ENCODE measurements at places on chromosomes 7 and 10.

- no peak for DNase-seq
Measured at GRCh38 chr10:35335133-35336083, 901 bp upstream of the CCNY start.

DNA sequence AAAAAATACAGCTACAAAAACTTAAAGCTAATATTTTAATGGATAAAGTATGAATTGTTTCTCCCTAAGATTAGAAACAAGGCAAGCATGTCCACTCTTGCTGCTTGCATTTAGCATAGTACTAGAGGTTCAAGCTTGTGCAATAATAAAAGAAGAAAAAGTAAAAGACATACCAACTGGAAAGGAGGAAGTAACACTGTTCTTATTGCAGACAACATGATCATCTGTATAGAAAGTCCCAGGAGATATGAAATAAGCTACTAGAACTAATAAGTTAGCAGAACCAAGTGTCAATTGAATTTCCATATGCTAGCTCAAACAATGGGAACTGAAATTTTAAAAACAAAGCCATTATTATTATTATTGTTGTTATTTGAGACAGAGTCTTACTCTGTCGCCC, 20.0 kb upstream of the RABGEF1 start:
- DNase-seq, result no peak

DNA sequence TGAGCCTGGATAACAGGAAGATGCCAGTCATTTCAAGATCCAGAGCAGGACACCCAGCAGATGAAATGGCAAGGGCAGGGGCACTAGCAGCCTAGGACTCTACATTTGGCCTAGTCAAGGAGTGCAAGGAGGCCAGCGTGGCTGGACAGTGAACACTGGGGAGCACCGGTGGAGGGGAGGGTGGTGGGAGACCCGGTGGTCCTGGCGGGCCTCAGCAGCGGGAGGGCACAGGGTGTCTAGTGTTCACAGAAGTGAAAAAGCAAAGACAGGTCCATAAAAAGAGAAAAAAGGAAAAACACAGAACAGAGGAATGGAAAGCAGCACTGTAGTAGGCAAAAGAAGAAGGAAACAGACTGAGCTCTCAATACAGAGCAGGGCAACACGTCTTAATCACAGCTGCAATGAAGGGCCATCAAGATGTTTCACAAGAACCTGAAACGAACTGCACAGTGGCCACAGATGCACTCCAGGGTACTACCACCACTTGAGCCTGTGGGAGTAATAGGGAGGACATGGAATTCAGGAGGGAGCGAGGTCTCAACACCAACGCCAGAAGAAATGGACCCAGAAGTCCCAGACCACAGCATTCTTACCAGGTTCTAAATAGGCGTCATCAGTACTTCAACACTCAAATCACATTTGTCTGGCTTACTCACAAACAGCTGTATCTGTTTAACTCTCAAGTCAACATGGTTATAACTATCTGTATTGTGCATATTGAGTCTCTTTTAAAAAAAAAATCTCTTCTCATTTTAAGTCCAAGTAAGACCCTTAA, 573.7 kb downstream of the PARD3 start:
- no peak for DNase-seq

DNA sequence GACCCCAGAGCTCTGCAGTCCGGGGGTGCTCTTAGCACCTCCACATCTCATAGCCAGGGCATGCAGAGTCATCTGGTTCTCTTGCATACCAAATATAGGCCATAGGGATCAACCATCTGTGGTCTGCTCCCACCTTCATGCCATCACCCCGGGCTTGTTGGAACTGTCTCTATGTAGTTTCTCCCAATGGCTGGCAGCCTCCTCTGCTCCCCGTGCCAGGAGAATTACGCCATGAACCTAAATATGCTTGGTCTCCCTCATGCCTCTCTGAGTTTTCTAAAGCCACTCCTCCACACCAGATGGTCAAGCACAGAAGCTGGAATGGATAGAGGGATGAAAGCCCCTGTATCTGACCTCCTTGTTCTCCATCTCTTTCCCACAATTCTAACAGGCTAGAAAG, 302.6 kb upstream of the MYO3A start:
- no peak for DNase-seq
